Cortex of kidney (tissue), 1 donor: ENCODE measurements at places on chromosomes 3 and 15.

DNA sequence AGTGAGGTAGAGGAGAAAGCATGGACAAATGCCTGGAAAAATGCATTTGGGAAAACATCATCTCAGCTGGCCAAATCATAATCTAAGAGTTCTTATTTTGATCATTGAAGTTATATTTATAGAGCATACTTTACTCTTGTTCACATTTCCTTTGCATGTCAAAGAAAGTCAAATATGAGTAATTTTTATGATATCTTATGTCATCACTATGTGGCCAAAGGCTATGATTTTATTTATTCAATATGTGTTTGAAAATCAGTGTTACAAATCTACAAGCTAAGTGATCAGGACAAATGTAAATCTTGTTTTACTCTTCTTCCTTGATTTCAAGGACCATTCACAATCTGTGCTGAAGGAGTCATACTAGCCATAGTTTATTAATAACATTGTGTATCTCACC is 237.2 kb upstream of the DPH6 start:
- no peak for DNase-seq

DNA sequence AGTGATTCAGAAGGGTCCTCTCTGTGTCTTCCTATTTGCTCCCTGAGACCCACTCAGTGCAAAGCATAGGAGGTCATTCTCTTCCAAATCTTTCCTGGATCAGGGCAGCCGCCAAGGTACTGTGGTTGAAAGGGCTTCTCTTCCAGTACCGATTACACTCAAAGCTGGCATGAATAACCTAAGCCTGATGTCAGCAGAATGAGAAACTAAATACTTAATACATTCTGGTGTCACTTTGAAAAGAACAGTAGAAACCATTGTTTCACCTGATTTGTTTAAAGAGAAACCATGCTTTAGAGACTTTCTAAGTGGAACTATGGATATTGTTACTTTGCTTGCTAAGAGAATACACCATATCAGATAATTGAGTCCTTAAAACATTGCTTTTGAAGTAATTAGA is 50.2 kb downstream of the PDHB start:
- no peak for DNase-seq

- DNase-seq = no peak
Measured at GRCh38 chr3:99945328-99945995, 127.8 kb downstream of the CMSS1 start.

GRCh38 chr3:50258029-50258680 is 10.8 kb upstream of the SEMA3B start:
- DNase-seq = no peak

- DNase-seq = no peak
Measured at GRCh38 chr3:150222691-150223489, 185.2 kb upstream of the TSC22D2 start.
